ENCODE measurements at places on chromosomes 7 and 10. TPM values are rescaled to one million over a fixed set of nuclear protein-coding genes. Genes with fewer than 3 reads are reported as not detected.

DNA sequence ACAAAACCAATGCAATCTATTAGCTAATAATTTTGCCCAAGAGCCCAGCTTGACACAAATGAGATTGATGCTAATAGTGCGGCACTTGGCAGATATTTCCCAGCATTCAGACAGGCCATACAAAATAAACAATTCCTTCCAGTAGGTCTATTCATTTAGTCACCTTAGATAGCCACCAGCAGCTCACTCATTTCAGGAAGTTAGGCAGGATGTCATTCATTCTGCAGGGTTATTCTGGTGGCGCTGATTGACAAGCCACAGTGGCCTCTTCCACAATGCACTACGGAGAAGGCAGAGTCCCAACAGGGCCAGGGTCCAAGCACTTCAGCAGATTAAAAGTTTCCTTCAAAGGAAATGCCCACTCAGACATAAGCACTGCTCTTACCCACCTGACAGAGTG is 55.8 kb downstream of the PIK3AP1 start:
- no peak for DNase-seq

DNA sequence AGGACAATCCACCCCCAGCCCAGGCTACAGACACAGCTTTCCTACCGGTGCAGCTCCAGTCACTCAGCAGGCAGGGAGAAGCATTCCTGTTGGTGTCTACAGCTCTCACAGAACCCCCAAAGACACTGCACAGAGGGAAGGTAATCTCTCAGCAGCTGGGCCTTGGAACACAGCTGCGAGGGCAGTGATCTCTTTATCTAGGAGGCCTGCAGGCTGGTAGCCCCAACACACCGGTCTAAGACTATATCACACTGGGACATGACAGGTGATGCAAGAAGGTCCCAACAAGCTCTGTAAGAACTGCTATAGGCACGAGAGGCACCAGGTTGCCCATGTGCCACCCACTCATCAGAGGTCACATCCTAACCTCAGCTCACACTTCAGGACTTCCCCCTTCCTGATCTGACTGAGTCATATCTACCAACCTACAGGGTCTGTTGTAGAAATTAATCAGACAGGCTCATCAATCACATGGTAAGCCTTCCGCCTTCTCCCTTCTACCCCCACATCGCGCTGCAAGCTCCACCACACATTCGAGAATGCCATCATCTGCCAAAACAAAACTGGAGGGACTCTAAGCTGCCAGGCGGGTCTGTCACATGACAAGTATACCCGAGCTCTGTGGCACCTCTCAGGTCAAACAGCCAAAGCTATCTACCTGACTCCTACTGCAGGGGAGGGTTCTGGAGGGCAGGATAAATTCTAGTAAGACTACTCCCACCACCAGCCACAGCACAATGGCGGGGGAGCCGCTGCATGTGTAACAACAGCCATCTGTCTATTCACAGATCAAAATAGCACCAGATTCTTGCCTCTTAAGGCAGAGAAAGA is 26.1 kb downstream of the FAM53B start:
- DNase-seq = no peak

GRCh38 chr7:43905956-43906330 is 453 bp downstream of the URGCP start:
- peak; percentile 51 for DNase-seq

GRCh38 chr10:43128331-43128730 is 9.9 kb upstream of the CSGALNACT2 start:
- no peak for DNase-seq

DNA sequence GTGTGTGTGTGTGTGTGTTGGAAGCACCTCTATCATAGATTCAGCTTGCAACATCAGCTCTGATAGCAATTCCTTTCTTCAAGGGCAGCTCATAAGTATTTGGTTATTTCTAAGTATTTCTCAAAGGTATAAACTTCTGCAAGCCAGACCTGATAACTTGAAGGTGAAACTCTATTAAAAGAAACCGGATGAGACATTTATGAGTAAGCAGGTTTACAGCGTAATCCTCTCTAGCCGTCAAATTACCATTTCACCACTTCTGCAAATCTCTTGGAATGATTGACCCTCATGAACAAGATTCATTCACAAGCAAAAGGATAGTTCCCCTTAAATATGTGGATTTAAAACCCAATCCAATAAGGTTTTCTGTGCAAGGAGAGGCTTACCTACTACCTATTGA is 23.1 kb downstream of the PDE1C start:
- no peak for DNase-seq

DNA sequence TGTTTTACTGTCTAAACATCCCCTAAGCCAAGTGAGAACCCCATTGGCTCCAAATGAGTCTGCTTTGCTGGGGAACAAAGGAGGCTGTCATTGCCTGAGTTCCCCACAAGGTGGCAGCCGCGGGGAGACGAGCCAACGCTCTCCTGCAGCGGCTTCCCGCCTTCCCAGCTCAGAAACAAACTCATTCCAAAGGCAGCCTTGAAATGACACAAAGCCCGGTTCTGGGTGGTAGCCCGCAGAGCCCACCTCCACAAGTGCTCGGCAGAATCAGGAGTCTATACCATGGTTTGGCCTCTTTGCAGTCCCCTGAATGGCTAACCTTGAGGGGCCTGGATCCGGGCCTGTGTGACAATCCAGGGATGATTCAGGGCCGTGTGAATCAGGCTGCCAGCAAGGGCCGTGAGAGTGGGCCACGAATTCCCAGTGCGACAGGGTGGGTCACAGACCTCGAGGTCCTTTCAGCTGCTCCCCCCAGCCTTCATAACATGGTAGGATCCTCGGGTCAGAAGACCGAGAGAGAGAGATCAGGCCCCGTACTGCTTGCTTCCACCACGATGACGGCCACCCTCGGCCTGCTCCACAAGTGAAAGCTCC is 79.7 kb downstream of the DLG5 start:
- DNase-seq = peak; percentile 80

DNA sequence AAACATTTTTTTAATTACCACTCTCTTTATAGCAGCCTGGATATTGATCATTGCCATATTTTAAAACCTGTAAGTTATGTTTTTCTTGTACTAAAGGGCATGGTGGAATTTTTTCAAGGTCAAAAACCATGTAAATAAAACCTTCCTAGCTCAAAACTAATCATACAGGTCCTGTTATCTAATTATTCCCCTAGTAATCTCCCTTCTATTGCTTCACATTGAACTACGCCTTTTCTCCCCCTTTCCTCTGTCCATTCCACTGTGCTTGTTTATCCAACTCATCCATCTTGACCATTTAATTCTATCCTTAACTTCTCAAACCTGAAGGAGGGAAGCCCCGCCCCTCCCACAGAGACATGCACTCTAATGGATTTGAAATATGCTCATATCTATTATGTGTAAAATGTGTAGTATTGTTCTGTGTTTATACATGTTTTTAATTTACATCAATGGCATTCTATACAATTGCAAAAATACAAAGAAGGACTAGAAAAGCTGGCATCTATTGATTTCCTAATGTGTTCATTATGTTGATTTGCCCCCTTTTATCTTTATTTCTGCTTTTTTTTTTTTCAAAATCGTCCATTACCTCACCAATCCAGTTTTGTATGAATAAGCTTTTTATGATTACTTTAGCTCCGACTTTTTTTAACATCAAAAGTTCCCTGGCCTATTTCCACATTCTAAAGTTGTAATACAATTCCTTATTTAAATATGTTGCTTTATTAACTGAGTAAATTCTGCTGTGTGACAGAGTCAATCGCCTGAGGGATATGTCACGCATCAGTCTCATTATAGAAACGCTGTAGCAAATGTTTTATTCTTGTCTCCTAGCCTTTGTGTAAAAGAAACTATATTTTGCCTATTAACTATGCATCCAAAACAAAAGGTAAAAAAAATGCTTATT is 61.0 kb downstream of the MET start:
- no peak for DNase-seq

GRCh38 chr10:123402656-123403055 is 248.5 kb downstream of the BUB3 start:
- no peak for DNase-seq

SLC16A9 gene
- total RNA-seq = not detected

P4HA1 gene
- total RNA-seq = 105 TPM

DNA sequence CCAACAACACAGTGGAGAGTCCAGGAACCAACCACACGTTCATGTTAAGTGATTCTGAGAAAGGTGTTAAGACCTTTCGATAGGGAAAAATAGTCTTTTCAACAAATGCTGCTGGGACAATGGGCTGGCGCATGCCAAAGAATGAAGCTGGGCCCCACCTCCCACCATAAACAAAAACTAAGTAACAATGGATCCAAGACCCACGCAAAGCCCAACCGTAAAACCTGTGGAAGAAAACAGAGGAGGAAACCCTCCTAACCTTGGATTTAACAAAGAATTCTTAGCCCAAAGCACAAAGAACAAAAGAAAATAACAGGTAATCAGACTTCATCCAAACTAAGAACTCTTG is 272.8 kb downstream of the ELFN1 start:
- DNase-seq = no peak

SEC23IP gene
- 13.3 TPM for total RNA-seq

DNA sequence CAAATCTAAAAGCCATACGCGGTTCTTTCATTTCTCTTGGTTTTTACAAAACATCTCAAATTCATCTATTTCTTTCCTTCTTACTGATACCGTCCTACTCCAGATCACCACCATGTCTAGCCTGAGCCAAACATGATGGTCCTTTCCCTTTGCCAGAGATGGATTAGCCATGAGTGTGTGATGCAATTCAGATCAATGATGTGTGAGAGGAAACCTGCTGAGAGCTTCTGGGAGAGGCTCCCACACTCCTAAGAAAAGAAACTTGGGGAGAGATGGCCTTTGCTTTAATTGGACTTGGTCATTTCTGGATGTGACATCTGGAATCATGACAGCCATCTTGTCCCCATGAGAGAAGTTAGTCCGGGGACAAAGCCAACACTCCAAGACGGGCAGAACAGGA is 367.2 kb downstream of the FGFR2 start:
- DNase-seq = no peak

DNA sequence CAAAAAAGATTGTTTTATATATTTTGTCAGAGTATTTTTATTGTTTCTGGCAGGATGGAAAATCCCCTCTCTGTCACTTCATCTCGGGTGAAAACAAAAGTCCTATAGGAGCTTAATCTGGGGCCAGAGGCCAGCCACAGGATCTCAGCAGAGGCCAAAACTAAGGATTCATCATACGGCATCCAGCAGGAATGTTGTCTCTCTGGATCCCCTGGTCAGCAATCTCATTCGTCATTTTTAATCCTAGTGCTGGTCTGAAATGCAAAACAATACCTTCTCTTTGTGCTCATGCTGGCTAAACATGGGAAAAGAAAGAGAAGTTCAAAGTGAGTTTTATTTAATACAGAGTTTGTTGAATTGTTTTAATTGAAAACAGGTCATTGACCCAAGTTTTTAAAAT is 482.5 kb upstream of the AUTS2 start:
- no peak for DNase-seq

SRGN gene
- total RNA-seq = 408 TPM

- DNase-seq = peak; percentile 40
Measured at GRCh38 chr7:140062118-140062527, 628 bp downstream of the PARP12 start.

GRCh38 chr10:61139592-61139953 is 195.6 kb upstream of the RHOBTB1 start:
- no peak for DNase-seq

- DNase-seq = no peak
Measured at GRCh38 chr10:46218921-46219320, 67.9 kb upstream of the ANTXRL start.

LHFPL3 gene
- total RNA-seq = not detected

DNA sequence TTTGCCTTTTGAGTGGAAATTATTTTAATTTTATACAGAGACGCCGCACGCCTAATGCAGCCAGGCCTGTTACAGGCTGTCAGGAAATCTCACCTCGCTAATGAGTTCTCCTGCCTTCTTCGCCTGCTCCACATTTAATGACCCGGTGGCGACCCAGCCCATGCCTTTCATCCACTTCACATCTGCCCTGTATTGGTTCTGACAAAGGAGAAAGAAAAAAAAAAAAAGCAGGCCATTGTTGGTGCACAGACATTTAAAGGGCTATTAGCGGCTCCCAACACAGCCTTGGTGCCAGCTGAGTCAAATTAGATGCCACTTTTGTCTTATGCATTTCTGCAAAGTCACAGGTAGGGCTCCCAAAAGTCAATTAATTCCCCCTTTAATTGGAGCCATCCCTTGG is 43.3 kb downstream of the NRAP start:
- no peak for DNase-seq

DNA sequence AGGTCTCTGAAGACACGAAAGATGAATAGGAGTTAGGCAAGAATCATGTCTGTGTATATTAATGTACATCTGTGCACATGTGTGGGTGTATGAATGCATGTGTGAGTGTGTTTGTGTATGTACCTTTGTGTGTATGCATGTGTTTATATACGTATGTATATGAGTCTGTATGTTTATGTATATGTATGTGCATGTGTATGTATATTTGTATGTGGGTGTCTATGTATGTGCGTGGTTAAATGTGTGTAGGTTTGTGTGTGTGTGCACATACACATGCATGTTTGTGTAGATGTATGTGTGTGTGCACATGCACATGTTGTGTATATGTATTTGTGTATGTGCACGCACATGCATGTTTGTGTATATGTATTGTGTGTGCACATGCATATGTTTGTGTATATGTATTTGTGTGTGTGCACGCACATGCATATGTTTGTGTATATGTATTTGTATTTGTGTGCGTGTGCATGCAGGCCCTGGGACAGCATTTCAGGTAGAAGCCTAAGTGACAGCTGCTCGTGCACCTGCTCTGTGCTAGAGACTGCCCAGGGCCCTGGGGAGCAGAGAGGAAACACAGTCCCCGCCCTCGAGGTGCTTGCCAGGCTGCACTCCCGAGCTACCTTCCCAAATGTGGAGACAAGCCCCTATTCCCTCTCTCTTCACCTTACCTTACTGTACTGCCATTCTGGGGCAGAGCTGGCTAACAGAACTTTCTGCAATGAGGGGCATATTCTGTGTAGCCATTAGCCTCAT is 12.1 kb downstream of the PNLIPRP1 start:
- no peak for DNase-seq

DNA sequence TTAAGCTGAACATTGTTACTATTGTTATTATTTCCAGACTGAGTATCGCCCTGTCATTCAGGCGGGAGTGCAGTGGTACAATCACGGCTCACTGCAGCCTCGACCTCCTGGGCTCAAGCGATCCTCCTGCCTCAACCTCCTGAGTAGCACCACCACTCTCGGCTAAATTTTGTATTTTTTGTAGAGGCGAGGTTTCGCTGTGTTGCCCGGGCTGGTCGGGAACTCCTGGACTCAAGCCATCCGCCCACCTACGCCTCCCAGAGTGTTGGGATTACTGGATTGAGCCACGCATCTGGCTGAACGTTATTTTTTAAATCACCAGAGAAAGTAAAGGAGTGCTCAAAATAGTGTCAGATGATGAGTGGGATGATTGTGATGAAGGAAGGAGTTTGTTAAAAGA is 1.4 kb upstream of the HNRNPF start:
- no peak for DNase-seq

GRCh38 chr7:101625031-101625791 is 3.9 kb downstream of the MYL10 start:
- peak; percentile 32 for DNase-seq

CREB3L2 gene
- 14.4 TPM for total RNA-seq

GRCh38 chr7:4133491-4134044 is 548.5 kb upstream of the FOXK1 start:
- DNase-seq = no peak

OR6B1 gene
- not detected for total RNA-seq

- DNase-seq = peak; percentile 43
Measured at GRCh38 chr7:103988468-103989199, 824 bp downstream of the RELN start.
